Activated naive CD4-positive, alpha-beta T cell treated with anti-CD3 and anti-CD28 coated beads, Interleukin-2, amount 10 ng/mL, durations not matched to agents 5 hours and 36 hours (primary cell): ENCODE measurements at places on chromosomes 7 and 10. TPM values are rescaled to one million over a fixed set of nuclear protein-coding genes. Genes with fewer than 3 reads are reported as not detected.

The OR6V1 gene
- total RNA-seq, result not detected

The SLC26A3 gene
- not detected for total RNA-seq

The PRLHR gene
- not detected for total RNA-seq

The TFR2 gene
- total RNA-seq, result 9.4 TPM

The INHBA gene
- total RNA-seq, result 0.12 TPM

The EMX2 gene
- total RNA-seq, result not detected

The ENTPD1 gene
- 1.4 TPM for total RNA-seq

The SPDYE8 gene
- total RNA-seq, result not detected

The SLC26A4 gene
- 0.51 TPM for total RNA-seq

The HPSE2 gene
- total RNA-seq, result not detected

The MMD2 gene
- not detected for total RNA-seq

The MUC12 gene
- total RNA-seq, result not detected

The LIPF gene
- not detected for total RNA-seq

The LANCL2 gene
- total RNA-seq, result 7.7 TPM

The RELN gene
- total RNA-seq, result not detected

The KEL gene
- 0.17 TPM for total RNA-seq

The HSPB1 gene
- 34.0 TPM for total RNA-seq

The AFAP1L2 gene
- 1.5 TPM for total RNA-seq

The ASZ1 gene
- not detected for total RNA-seq

The TUBAL3 gene
- not detected for total RNA-seq

The CFAP43 gene
- total RNA-seq, result not detected

The FZD1 gene
- total RNA-seq, result 0.72 TPM

The ANKRD61 gene
- total RNA-seq, result not detected

The TEX47 gene
- not detected for total RNA-seq

The MEST gene
- total RNA-seq, result 1.4 TPM

The MYOZ1 gene
- not detected for total RNA-seq

The GIMAP8 gene
- total RNA-seq, result 41.1 TPM

The GSTO1 gene
- 97.4 TPM for total RNA-seq

The DRGX gene
- total RNA-seq, result not detected

The MMP21 gene
- total RNA-seq, result not detected

The FAM180A gene
- total RNA-seq, result not detected

The ENKUR gene
- total RNA-seq, result not detected

The FGFBP3 gene
- 1.6 TPM for total RNA-seq
